ENCODE measurements at places on chromosomes 7 and 10.

DNA sequence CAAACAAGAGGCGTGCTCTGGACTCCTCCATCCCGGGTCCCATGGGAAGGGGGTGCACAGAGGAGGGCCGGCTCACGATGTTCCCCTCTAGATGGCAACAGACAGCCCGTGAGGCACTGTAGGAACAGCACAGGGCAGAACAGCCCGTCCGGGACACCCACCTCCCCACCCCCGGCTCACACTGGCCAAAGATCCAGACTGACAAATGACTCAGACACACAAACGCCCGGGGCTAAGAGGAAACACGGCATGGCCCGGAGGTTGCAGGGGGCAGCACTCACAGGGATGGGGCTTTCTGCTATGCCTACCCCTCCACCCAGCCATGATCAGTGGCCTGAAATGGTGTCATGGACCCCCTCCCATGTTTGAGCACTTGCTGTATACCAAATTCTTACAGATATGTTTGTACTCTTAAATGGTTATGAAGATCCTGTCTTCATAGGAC, 4.9 kb upstream of the ELN start:
- no peak for DNase-seq

GRCh38 chr7:68562323-68562899, 1035.9 kb upstream of the AUTS2 start:
- no peak for DNase-seq

GRCh38 chr7:133584956-133585668, 332.2 kb downstream of the EXOC4 start:
- DNase-seq: no peak

DNA sequence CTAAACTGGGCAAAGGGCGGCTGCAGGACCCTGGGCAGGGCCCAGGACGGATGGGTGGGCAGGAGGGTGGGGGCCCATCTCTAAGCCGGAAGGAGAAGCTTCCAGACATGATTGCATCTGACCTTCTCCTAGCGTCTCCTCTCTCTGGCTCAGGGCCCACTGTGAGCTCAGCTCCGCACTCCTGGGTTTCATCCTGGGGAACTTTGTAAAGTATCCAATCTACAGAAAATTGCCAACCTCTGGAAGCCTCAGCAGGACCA, 8.8 kb upstream of the RET start:
- DNase-seq: no peak

DNA sequence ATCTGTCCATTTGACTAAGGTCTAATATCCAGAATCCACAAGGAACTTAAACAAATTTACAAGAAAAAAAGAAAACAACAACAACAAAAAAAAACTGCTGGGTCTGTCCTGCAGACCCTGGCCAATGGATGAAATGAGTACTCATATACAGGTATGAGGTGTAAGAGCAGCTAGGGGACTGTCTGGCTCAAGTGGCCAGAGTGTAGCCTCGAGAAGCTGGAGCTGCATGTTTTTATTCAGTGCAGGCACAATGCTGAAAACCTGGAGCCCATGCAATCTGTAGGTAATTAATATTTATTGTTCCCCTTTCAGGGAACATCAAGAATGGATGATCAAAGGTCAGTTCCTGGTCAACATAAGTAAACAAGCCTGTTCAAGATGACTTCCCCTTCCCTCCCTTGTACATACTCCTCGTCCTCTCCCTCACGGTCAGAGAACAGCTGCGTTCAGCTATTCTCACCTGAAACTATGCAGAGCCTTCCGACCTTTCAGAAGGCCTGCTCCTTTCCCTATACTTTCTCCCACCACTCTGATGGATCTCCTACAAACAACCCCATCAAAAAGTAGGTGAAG, 15.5 kb downstream of the CYP2C19 start:
- no peak for DNase-seq

GRCh38 chr7:116986611-116987565, 33.6 kb downstream of the ST7 start:
- DNase-seq: no peak

DNA sequence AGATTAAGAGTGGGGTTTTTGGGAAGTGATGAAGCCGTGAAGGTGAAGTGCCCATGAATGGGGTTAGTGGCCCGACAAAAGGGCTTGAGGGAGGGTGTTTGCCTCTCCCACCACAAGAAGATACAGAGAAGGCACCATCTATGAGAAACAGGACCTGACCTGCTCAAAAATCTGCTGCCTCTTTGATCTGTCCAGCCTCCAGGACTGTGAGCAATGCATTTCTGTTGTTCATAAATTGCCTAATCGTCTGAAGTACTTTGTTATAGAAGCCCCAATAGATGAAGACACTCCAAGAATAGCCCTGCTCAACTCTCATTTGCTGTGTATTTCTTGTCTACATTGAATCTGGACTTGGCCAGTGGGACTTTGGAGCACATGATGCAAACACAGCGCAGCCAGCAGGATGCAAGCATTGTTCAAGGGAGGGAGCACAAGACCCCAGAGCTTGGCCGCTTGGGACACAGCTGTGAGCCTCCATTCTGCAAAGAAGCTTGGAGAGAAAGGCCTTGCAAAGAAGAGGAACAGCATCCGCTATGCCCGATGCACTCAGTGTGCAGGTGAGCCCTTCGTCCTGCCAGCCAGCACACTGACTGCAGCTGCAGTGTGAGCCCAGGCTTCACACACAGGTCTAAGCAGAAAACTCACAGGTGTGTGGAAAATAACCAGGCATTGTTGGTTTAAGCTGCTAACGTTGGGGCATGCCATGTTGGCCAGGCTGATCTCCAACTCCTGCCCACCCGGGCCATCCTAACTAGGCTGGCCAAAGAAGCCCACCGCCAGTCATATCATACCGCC, 73.2 kb upstream of the KLF6 start:
- no peak for DNase-seq

DNA sequence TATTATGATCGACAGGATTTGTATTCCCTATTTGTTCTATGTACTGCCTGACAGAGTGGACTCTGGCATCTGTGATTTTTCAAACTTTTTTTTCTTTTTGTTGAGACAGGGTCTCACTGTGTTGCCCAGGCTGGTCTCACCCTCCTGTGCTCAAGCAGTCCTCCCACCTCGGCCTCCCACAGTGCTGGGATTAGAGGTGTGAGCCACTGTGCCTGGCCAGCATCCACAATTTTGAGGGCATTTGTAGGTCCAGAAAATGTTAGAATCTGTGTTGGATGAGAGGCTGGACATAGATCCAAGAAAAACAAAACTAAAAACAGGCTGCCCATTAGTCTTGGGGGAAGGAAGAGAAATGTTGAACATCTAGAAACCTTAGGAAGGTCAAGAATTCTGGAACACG, 34.3 kb downstream of the SGPL1 start:
- no peak for DNase-seq

- no peak for DNase-seq
Observed at GRCh38 chr10:60314069-60314940, 75.4 kb downstream of the ANK3 start.

- no peak for DNase-seq
Observed at GRCh38 chr10:10872035-10872673, 145.5 kb upstream of the CELF2 start.

DNA sequence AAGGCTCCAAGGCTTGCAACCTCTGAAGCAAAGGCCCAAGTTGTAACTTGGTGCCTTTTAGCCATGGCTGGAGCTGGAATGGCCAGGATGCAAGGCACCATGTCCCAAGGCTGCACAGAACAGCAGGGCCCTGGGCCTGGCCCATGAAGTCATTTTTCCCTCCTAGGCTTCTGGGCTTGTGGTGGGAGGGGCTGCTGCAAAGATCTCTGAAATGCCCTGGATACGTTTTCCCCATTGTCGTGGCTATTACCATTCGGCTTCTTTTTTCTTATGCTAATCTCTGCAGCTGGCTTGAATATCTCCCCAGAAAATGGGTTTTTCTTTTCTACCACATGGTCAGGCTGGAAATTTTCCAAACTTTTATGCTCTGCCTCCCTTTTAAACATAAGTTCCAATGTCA, 234.2 kb downstream of the CDK14 start:
- no peak for DNase-seq

DNA sequence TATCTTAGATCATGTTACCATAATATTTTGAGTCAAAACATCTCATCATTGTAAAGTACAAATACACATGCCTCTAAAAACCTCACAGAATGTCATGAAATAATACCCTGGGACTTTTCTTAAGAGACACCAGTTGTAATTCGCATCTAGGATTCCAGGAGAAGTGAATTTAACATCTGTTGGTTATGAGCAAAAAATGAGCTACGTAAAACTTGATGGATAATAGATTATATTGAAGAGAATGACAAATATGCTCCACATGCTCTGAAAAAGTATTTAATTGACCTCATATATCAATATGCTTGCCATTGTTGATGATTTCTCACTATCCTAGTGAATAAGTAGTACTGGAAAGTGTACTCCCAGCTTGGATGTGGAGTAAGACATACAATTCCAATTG, 227.0 kb downstream of the BBS9 start:
- no peak for DNase-seq

- DNase-seq: no peak
Observed at GRCh38 chr10:92837456-92837855, 10.9 kb upstream of the EXOC6 start.

DNA sequence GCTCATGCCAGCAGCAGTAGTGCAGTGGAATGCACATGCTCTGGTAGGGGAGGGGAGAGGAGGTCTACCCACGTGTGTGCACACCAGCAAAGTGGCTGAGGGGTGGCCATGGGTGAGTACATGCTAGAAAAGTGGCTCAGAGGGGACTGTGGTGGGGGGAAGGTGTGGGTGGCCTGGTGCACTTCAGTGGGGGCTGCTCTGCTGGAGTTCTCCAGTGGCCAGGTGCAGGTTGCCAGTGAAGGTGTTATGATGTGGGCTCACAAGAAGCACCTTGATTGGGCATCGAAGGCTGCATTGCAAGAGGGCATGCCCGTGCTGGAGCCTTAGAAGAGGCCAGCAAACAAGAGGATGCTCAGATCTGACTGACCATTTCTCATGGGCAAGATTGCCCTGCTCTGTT, 613.6 kb upstream of the PHF14 start:
- no peak for DNase-seq

- no peak for DNase-seq
Observed at GRCh38 chr7:127359011-127359410, 33.5 kb downstream of the ZNF800 start.

GRCh38 chr7:138154661-138155060, 78.4 kb downstream of the AKR1D1 start:
- no peak for DNase-seq

GRCh38 chr7:1225441-1226185, 7.1 kb upstream of the UNCX start:
- DNase-seq: peak; percentile 36

DNA sequence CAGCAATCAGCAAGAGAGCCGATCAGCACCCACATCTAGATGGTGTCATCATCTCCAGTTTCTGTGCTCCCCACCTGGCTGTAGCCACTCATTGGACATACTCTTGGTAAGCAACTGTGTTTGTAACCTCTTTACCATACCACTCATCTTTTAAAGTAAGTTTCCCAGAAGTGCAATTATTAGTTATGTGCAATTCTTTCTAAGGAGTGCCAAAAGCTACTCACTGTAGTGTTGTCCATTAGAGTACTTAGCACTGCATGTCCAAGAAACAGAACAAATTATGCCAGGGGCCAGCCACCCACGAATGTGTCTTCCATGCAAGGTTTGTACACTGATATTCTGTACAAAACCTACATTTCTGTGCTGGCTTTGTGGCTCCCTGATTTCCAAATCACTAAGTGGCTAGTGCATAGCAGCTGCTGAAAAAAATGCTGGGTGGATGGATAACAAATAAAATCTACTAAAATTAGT, 131.9 kb downstream of the SRPK2 start:
- DNase-seq: no peak

- DNase-seq: no peak
Observed at GRCh38 chr7:82542665-82543064, 99.1 kb upstream of the CACNA2D1 start.

DNA sequence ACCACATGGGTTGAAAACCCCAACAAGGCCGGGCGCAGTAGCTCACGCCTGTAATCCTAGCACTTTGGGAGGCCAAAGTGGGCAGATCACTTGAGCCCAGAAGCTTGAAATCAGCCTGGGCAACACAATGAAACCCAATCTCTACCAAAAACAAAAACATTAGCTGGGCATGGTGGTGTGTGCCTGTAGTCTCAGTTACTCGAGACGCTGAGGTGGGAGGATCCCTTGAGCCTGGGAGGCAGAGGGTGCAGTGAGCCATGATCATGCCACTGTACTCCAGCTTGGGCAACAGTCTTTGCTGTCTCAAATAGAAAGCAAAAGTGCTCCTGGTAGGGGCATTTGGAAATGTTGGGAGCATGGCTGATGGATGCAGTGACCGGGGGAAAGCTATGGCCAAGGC, 209.6 kb upstream of the PLXNA4 start:
- no peak for DNase-seq

GRCh38 chr10:122561212-122561611, 658 bp downstream of the DMBT1 start:
- no peak for DNase-seq

- no peak for DNase-seq
Observed at GRCh38 chr10:48343921-48344598, 37.6 kb downstream of the MAPK8 start.

- DNase-seq: no peak
Observed at GRCh38 chr7:105487579-105488571, 34.2 kb downstream of the PUS7 start.

DNA sequence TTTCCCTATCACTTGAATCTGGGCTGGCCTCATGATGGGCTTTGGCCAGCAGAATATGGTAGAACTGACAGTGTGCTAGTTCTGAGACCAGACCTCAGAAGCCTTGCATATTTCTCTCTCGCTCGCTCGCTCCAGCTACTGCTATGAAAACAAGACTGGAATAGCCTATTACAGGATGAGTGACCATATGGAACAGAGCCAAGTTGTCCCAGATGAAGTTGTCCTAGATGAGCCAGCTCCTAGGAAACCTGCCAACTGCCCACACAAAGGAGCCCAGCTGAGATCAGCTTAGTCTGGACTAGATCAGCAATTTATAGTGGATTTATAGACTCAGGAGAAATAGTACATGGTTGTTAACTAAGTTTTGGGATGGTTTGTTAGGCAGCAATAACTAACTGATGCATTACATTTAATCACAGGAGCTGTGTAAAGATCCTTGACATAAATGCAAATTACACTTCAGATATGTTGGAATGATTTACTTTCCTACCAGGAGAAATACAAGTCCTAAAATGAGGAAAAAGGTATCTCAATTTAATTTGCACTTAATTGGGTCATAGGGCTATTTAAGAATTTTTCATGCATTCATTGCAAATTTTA, 6.8 kb upstream of the HECW1 start:
- DNase-seq: no peak

DNA sequence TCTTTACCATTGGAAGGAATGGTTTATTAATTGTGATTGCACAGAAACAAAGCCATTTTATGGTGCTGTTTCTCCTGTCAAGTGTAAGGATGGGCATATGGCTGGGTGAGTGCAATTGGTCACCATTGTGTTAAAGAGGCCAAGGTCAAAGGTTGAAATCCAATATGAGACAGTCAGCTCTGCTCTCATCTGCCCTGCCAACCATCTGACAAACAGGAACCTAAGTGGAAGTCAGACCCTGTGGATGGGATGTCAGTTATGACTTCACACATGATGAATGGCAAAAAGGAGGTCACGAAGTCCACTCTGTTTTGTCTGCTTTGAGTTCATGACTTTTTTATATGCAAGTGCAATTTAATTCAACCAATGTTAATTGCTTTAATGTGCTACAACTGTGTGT, 172.7 kb upstream of the TMEM229A start:
- DNase-seq: no peak
